ENCODE measurements at places on chromosomes 7 and 10.

GRCh38 chr10:26556748-26557640, 118.9 kb downstream of the APBB1IP start:
- DNase-seq: peak; percentile 73

- no peak for DNase-seq
Measured at GRCh38 chr7:87060288-87060537, 759 bp upstream of the ELAPOR2 start.

DNA sequence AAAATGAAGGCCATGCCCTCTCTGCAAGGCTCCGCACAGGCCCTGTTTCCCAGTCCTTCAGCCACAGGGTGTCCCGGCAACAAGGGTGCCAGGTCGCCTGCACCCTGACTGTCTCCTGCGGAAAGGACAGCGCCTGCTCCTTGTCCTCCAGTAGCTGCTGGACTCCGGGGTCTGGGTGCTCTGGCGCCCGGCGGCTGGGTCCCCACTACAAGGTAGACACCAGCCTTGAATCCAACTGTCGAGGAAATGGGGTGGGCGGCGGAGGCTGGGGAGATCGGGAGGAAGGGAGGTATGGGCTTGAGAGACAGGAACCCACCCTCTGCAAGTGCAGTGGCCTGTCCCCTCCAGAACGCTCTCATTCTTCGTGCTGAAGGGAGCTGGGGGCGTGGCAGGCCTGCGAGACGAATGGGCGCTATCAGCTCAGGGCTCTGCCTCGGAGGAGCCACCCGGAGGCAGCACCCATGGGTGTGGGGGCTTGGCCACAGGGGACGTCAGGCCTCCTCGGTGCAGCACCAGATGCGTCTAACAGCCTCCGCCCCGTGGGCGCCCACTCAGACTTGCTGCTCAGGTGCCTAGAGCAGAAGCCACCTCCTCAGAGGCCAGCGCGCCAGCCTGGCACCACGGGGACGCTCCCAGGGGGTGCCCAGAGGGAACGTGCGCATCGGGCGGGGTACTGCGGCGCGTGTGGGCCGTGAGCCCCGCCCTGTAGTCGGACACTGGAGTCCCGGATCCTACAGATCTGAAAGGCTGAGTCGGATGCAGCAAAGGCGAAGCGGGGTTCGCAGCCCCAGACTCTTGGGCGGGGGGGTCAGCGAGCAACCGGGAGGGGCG, 15.6 kb downstream of the ADAM8 start:
- DNase-seq: peak; percentile 79

DNA sequence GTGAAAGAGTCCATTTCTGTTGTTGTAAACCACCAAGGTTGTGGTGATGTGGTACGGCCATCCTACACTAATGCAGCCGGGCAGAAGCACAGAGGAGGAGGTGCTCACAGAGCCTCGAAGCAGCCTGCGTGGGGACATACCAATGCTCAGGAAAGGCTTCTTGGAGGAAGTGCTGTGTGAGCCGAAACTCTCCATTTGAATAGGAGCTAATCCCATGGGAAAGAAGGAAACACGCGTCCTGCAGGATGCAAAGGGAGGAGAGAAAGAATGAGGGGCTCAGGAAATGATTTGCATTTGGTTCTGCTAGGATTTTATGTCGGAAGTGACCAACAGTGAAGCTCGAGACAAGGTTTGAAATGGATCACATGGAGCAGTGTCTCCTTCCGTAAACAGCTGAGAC, 477.9 kb upstream of the ANKRD30A start:
- DNase-seq: no peak

DNA sequence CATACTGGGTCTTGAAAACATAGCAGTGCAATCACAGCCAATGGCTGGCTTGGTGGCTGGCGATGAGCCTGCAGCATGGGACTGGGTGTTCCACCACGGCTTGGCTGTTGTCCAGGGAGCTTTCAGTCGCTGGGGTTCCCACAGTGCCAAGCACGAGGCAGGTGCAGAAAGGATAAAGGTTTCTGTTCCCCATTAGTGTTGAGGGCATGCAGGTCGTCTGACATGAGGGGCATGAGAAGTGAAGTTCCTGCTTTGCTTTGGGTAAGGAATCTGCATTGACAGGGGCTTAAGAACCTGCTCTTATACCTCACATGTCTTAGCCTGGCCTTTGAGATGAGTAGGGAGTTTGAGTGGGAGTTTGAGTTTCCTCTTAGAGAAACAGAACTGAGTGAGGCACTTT, 9.0 kb upstream of the CFTR start:
- DNase-seq: peak; percentile 15

DNA sequence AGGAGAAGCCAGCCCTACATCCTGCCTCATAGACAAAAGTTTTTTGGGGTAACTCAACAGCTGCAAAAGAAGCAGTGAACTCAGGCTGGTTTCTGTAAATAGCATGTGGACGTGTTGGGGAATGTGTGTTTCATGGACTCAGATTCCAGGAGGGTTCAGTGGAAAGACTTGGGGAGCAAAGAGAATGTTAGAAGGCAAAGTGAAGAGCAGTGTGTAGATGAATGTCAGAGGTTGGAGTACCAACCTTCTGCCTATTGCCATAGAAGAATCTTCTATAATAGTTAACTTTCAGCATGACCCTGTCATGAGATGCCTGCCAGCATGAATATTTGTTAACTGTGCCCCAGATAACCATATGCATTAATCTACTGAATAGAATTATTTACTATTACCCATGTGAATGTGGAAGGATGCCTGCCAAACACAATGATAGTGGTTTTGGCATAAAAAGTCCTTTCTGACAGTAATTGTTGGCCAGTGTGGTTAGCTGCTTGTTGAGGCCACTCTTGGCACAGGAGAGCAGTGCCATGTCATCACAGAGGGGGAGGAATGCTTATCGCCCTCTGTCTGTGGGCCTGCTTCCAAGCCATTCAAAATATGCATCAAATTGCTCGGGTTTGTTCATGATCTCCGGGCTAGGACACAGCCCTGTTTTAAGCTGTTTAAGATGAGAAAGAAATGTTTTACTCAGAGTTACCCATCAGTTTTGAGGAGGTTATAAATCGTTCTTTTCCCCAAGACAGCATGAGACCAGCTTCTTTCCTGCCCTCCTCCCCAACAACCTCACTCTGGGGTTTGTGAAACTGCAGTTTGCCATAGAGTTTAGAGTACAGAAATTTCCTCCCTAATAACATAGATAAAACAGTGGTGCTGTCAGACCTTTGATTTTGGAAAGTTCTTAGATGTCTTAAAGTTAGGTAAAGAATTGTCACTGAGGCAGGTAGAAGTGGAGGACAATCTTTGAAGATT, 165.3 kb downstream of the WNT2 start:
- DNase-seq: no peak

GRCh38 chr10:111246136-111246535, 169.3 kb downstream of the ADRA2A start:
- no peak for DNase-seq

DNA sequence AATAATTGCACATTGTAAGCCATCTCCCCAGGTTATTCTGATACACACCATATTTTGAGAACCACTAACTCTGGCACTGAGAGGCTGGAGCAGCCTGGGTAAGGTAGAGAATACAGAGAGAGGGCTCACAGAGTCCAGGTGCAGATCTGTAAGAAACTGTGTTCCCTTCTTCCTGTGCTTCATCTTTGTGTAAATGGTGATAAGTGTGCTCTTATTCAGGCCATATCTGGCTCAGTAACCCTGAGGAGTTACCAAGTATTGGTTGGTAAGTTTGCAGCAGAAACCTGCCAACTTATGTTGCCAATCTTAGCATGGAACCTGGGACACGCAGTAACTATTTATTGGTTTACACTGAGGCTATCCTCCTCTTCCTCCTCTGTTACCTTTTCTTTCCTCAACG, 16.2 kb upstream of the ICA1 start:
- DNase-seq: no peak

DNA sequence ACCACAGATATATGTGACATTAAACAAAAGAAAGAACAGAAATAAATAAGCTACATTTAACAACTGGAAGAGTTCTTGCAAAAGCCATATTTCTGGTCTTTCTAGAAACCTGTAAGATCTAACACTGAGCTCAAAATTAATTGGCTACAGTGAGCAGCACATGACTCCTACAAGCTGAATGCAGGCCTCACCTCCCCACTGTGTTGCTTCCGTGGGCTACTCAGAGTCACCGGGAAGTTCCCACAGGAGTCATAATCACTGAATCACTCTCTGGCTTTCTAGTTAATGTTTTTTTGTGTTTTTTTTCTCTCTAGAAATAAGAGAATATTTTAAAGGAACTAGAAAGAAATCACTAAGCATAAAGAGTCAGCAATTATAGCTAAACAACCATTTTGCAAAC, 10.2 kb upstream of the MRPS24 start:
- no peak for DNase-seq

All from GM20000 (cell line).